Progenitor cell of endocrine pancreas (in vitro differentiated cells): ENCODE measurements at places on chromosomes 2 and 18.

GRCh38 chr2:197442857-197443256 is 8.0 kb upstream of the SF3B1 start:
- no peak for DNase-seq

DNA sequence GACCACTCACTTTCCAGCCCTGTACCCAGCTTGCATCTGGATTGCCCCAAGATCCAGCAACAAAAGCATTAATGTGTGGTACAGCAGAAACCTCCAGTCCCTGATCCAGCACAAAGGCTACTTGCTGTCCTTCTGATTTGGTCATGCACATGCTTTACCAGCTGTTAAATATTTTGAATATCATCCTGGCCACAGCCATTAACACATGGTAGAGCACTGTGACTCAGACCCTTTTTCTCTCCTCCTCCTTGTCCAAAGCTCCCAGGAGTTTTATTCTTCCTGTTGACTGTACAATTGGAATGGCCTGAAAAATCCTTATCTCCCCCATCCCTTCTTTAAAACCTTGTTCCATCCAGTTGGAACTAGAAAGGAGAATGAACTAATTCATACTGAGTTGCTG is 419.7 kb upstream of the TNP1 start:
- no peak for DNase-seq

GRCh38 chr2:171520471-171520870 is 1.8 kb upstream of the CYBRD1 start:
- DNase-seq, result no peak

- DNase-seq, result no peak
These were observed 10.1 kb downstream of the BAZ2B start for GRCh38 chr2:159606287-159606686.

- DNase-seq, result no peak
These were observed 39.1 kb downstream of the ATOH8 start for GRCh38 chr2:85792783-85793441.
